ENCODE measurements at places on chromosomes 4 and X.

- DNase-seq: no peak
These were observed 7.5 kb upstream of the MYOZ2 start for GRCh38 chr4:119128148-119128547.

DNA sequence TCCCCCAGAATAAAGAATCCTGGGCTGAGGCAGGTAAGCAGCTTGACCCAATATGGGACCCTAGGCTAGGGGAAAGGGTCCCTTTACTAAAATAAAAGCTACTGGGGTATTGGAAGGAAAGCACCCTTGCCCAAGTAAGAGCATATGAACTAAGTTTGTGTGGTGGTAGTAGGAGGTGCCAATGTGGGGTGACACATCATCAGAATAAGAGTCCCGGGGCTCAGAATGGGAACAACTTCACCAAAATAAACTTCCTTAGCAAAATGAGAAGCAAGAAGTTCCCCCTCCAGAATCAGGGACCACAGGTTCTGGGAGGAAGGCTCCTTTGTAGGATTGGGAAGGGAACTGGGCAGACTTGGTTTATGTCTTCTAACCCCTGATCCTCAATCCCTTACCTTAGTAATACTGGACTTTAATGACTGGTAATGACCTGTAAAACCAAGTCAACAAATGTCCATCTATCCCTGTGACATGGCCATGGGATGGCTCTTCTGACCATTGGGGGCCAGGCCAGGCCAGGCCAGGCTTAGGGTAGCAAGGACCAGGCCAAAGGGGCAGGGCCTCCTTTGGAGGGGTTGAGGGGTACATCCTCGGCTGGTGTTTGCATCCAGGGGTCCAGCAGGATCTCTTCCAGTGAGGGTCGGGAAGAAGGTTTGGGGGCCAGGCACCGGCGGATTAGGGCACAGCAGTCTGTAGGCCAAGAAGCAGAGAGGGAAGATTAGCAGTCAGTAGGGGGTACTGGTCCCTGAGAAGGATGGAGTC is 2.3 kb upstream of the SLC35A2 start:
- DNase-seq: no peak

DNA sequence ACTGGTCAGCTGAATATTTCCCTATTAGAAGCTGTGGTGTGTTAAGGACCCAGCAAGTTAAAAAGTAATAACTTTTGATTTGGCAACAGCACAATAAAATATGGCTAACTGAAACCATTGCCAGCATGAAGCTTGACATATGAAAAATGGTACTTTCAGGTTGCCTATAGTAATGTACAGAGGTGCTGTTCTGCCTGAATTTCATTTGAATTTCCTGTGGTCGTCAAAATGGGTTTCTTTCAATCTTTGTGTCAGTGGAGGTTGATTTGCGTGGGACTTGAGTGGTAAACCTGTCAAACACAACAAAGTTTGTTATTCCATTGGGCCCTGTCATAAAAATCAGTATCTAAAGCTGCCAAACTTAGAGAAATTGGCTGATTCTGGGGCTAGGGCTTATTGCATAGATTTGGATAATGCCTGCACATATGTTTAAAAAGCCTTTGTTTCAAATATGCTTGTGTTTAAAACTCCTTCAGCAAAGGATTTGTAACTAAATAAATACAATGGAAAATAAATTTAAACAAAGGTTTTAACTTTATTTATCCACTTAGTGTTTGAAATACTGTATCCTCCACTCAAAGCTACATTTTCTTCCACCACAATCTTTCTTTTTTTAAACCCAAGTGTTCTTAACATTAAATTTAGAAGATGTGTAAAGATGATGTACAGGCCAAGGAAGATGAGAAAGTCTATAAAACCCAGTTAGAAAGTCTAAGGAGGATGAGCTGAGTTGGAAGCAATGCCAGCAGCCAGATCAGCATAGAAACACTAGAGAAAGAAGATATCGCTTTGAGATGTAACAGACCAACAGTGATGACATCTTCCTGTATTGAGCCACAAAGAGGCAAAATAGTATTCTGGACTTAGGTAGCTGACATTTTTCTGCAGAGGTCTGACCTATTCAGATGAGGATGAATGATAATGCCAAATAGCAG is 134.8 kb upstream of the GIMD1 start:
- DNase-seq: no peak

DNA sequence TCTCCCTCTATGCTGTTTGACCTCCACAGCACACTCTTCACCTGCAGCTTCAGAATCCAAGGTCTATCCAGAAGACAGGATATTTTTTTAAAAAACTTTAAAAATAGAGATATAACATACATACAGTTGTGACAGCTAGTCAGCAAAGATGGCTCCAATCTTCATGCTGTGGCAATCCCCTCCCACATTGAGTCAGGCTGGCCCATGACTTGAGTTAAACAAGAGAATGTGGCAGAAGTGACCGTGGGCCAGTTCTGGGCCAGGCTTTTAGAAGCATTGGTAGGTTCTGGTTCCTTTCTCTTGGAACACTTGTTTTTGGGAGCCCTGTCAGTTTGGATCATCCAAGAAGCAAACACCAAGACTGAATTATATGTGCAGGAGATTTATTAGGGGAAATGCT is 36.1 kb upstream of the REPS2 start:
- DNase-seq: no peak

DNA sequence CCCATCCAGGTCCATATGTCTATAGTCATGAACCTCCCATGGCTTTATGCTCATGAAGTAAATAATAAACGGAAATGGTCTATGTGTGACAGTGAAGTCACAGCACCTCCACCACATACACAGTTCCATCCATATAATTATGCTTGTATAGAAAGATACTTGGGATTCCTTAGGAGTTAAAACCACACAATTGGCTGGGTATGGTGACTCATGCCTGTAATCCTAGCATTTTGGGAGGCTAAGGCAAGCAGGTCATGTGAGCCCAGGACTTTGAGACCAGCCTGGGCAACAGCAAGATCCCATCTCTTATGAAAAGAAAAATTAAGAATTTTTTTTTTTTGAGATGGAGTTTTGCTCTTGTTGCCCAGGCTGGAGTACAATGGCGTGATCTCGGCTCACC is 55.6 kb upstream of the RBM47 start:
- no peak for DNase-seq

- no peak for DNase-seq
These were observed 142.3 kb downstream of the PAPSS1 start for GRCh38 chr4:107577743-107578142.

- DNase-seq: no peak
These were observed 9.0 kb downstream of the MPC1L start for GRCh38 chrX:40632199-40632598.

DNA sequence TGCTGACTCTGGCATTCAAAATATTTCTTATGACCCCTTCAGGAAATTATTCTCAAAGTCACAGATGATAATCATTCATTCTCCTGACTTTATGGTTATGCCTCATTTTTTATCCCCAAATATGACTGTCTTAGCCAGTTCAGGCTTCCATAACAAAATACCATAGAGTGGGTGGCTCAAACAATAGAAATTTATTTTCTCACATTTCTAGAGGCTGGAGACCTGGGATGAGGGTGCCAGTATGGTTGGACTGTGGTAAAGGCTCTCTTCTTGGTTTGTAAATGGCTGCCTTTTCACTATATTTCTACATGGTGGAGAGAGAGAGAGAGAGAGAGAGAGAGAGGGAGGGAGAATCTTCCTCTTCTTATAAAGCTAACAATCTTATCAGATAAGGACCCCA is 20.5 kb downstream of the FRMD7 start:
- DNase-seq: no peak

GRCh38 chr4:5784960-5785611 is 74.1 kb downstream of the EVC start:
- no peak for DNase-seq

DNA sequence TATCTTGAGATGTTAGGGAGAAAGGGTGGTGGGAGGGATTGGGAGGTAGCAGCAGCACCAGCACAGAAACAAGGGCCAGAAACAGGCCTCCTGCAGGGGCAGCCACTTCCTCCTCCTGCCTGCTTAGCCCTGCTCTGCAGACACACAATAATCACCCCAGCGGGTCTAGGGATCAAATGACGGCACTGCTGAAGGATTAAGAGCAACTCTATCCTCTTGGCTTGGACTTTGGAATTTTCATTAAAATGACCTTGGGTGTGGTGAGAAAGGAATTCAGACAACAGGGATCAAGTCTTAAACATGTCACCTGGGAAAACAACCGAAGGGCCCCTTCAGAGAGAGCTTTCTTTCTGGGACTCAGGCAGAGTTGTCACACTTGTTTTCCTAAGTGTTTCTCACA is 353.4 kb downstream of the SPRY1 start:
- DNase-seq: no peak

GRCh38 chr4:109134268-109134667 is 168.2 kb downstream of the COL25A1 start:
- DNase-seq: no peak

DNA sequence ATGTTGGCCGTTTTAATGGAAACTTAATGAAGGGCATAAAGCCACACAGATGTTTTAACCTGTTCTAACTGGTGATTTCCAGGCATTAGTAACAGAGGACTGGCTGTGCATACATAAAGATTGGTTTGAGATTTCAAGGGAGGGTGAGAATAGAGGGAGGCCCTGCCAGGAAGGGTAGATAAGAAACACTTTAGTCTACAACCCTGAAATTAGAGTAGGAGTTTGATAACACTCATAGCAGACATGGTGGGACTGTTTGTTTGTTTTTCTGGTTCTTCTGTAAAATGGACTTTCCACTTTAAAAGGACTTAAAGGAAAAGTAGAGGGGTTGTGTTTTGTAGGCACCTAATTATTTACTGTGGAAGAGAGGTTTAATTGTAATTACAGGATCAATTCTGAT is 16.2 kb downstream of the SLC4A4 start:
- no peak for DNase-seq

GRCh38 chrX:96987228-96987627 is 103.5 kb downstream of the RPA4 start:
- no peak for DNase-seq

- no peak for DNase-seq
These were observed 127.9 kb upstream of the AMOT start for GRCh38 chrX:112968351-112969133.

DNA sequence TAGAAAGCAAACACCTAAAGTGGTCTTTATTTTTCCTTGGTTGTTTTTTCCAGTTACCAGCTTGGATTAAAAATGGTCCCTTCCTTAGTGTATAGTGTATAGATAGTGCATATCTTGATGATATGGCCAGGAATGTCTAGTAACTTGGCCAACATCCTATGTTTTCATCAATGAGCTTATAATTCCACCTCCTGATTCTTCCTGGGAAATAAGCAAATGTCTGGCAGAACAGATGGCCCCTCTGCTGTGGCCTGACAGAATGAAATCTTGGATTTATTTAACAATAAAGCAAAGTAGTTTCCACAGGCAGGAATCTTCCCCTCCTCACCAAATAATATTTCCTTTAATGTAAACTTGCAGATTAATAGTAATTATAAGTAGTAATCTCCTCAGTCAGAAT is 6.1 kb downstream of the SCARB2 start:
- no peak for DNase-seq

DNA sequence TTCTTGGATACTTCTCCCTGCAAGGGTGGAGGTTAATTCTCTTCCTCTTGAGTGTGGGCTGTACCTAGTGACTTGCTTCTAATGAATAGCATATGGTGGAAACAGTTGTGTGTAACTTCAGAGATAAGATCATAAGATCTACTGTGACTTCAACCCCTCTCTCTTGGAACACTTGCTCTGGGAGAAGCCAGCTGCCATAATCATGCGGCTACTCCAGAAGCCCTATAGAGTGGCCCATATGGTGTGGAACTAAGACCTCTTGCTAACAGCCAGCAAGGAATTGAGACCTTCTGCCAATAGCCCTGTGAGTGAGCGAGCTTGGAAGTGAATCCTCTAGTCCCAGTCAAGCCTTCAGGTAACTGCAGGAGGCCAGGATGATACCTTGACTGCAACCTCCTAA is 81.1 kb downstream of the RBMX2 start:
- DNase-seq: no peak

DNA sequence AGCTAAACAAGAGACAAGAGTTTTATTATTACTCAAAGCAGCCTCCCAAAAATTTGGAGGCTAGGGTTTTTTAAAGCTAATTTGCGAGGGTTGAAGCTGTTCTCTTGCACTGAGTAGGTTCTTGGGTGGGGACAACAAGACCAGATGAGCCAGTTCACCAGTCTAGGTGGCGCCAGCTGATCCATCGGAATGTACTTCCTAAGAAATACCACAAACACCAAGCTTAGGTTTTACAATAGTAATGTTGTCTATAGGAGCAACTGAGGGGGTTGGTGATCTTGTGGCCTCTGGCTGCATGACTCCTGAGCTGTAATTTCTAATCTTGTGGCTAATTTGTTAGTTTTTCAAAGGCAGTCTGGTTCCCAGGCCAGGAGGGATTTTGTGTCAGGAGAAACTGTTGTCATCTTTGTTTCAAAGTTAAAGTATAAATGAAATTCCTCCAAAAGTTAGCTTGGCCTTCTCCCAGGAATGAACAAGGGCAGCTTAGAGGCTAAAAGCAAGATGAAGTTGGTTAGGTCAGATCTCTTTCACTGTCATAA is 130.6 kb downstream of the SLC7A11 start:
- DNase-seq: no peak

DNA sequence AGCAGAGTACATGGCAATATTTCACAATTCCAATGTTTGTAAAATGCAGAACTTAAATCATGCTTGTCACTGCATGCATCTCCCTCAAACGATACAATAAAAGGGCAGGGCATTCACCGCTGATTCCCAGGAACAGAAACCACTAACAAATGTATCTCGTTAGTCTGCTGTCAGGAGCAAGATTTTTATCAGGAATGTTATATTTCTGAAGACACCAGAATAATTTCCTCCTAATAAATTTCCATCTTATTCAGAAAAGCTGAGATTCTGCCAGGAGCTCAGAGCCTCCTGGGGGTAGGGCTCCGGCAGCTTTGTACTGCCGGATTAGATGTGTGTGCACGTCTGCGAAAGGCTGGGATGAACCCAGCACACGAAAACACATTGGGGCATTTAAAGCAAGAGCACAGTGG is 54.0 kb upstream of the LDB2 start:
- DNase-seq: no peak

DNA sequence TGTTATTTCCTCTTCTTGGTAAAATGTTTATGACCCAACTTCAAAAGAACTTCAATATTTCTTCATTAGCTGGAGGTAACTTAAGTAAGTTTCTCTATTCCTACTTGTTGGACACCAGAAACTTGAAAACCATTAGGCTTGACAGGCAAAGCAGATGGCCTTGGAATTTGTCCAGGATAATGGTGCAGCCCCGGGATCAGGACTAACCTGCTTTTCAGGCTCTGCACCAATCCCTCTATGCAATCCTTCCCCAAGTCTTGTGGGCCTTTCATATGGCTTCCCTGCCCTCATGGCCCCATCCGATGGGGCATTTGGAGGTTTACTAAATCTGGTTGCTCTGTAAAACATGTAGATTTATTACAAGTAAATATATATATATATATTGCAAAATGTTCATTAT is 68.5 kb downstream of the SPINK2 start:
- DNase-seq: no peak

DNA sequence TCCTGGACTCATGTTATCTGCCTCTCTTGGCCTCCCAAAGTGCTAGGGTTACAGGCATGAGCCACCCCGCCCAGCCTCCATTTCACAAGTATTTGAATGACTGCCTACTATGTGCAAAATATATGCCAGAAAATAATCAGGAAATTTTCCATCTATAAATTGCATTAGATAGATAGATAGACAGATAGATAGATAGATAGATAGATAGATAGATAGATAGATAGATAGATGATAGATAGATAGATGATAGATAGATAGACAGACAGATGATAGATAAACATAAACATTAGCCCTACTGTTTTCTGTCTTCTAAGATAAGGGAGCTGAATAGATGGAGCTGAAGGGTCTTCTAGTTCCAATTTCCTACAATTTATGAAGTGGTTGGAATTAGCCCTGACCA is 87.4 kb upstream of the TRIM2 start:
- no peak for DNase-seq
